Aortic smooth muscle cell (primary cell): ENCODE measurements at places on chromosomes 3 and 15. TPM values are rescaled to one million over a fixed set of nuclear protein-coding genes. Genes with fewer than 3 reads are reported as not detected.

SEMA4B gene
- 27.0 and 31.8 TPM in 2 replicates for total RNA-seq

ZNF619 gene
- total RNA-seq, result 5.3 and 5.7 TPM in 2 replicates

HCLS1 gene
- total RNA-seq, result 7.3 and 13.3 TPM in 2 replicates

HYKK gene
- total RNA-seq, result 2.2 TPM in 2 replicates

SUCLG2 gene
- total RNA-seq, result 58.3 and 71.2 TPM in 2 replicates

HTR3E gene
- not detected in 2 replicates for total RNA-seq

EAF2 gene
- total RNA-seq, result 2.2 and 3.0 TPM in 2 replicates

PROK2 gene
- not detected in 2 replicates for total RNA-seq

SOX14 gene
- total RNA-seq, result not detected in 2 replicates

TMC3 gene
- not detected in 2 replicates for total RNA-seq

HRG gene
- not detected in 2 replicates for total RNA-seq

ITIH3 gene
- total RNA-seq, result 1.1 and 2.8 TPM in 2 replicates

CLDN18 gene
- not detected in 2 replicates for total RNA-seq

ADGRG7 gene
- total RNA-seq, result 52.7 TPM in 1 of 2 replicates, not detected in the other

MYZAP gene
- 0.44 and 0.66 TPM in 2 replicates for total RNA-seq

RARB gene
- 1.2 and 6.9 TPM in 2 replicates for total RNA-seq

PRSS50 gene
- total RNA-seq, result not detected in 2 replicates

TMF1 gene
- total RNA-seq, result 47.7 and 51.4 TPM in 2 replicates

PLS1 gene
- total RNA-seq, result 0.37 and 0.66 TPM in 2 replicates

ACP3 gene
- not detected in 2 replicates for total RNA-seq

SCG5 gene
- total RNA-seq, result 8.1 and 11.1 TPM in 2 replicates

C3orf70 gene
- total RNA-seq, result 0.99 and 2.0 TPM in 2 replicates

AGBL1 gene
- total RNA-seq, result not detected in 2 replicates

DNAH12 gene
- under 0.01 and 0.12 TPM in 2 replicates for total RNA-seq

PDIA5 gene
- total RNA-seq, result 96.0 and 155 TPM in 2 replicates

SLC22A14 gene
- 0.12 and 0.13 TPM in 2 replicates for total RNA-seq

MYO5C gene
- 0.50 and 0.53 TPM in 2 replicates for total RNA-seq

FBLN2 gene
- 461 and 547 TPM in 2 replicates for total RNA-seq

SLC9C1 gene
- 0.13 and 0.44 TPM in 2 replicates for total RNA-seq

EDEM1 gene
- total RNA-seq, result 20.6 and 22.2 TPM in 2 replicates

LRRC31 gene
- not detected in 2 replicates for total RNA-seq

CHRNA5 gene
- total RNA-seq, result 0.13 and 0.31 TPM in 2 replicates

DPPA2 gene
- not detected in 2 replicates for total RNA-seq

GRK7 gene
- total RNA-seq, result not detected in 2 replicates

FBXO45 gene
- 7.1 and 8.7 TPM in 2 replicates for total RNA-seq

ST3GAL6 gene
- total RNA-seq, result 4.9 and 11.3 TPM in 2 replicates

LRRC34 gene
- total RNA-seq, result 3.4 and 3.8 TPM in 2 replicates
